ENCODE measurements at places on chromosomes 7 and 10.

DNA sequence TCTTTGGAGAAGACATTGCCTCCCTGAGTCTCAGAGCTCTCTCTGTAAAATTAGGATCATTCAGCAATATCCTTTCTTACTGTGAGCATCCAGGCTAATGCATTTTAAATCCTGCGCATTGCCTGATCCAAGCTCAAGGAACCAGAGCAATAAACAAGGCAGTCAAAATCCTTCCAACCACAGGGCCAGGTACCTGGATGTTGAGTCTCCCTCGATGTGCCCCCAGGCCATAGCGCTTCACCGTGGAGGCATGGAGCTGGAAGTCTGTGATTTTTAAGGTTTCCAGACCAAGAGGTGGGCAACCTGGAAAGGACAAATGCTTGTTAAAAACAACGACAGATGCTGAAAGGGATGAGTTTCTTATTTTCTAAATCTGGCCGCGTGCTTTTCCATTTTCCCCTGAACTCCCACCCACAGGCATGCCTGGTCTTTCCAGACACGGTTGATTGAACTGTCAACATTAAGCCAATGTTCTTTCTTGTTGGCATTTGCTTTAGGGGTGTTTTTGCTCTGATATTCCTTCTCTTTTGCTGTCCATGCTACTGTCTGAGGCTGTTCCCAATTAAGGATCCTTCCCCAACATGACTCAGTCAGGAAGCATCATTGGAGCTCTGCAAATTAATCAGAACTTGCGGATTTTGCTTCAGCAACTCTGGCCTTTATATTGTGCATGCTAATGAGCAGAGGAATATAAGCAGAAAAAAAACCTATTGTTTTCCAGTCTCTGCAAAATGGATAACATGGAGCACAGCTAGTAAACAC, 29.0 kb downstream of the CPXM2 start:
- DNase-seq, result no peak

DNA sequence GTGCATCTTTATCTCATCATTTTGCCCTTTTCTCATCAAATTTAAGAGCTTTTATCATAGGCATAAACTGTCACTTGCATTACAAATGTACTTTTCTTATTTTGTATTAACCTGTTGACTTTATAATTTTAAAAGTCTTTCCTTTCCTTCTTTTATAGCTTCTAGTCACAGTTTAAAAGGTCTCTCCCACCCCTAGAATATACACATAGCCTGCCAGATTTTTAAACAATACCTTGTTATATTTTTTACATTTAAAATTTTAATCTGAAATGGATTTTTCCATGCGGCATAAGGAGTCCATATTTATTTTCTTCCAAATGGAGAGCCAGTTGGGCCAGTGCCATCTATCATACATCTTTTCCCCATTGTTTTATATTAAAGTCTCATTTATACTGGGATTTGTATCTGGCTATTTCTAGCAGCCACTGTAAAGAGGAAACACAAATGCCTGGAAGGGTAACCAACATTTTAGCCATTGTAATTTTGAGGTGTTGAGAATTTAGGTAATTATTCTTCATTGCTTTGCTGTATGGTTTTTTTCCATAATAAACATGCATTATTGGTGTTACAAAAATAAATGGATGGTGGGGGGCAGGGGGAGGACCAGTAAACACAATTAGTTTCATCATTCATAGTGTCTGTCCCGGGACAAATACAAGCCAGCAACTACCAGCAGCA, 92.8 kb downstream of the CCDC71L start:
- DNase-seq, result no peak

GRCh38 chr7:1928645-1929348, 258.7 kb downstream of the ELFN1 start:
- DNase-seq, result no peak

GRCh38 chr7:19304086-19304485, 158.9 kb upstream of the FERD3L start:
- DNase-seq, result no peak

DNA sequence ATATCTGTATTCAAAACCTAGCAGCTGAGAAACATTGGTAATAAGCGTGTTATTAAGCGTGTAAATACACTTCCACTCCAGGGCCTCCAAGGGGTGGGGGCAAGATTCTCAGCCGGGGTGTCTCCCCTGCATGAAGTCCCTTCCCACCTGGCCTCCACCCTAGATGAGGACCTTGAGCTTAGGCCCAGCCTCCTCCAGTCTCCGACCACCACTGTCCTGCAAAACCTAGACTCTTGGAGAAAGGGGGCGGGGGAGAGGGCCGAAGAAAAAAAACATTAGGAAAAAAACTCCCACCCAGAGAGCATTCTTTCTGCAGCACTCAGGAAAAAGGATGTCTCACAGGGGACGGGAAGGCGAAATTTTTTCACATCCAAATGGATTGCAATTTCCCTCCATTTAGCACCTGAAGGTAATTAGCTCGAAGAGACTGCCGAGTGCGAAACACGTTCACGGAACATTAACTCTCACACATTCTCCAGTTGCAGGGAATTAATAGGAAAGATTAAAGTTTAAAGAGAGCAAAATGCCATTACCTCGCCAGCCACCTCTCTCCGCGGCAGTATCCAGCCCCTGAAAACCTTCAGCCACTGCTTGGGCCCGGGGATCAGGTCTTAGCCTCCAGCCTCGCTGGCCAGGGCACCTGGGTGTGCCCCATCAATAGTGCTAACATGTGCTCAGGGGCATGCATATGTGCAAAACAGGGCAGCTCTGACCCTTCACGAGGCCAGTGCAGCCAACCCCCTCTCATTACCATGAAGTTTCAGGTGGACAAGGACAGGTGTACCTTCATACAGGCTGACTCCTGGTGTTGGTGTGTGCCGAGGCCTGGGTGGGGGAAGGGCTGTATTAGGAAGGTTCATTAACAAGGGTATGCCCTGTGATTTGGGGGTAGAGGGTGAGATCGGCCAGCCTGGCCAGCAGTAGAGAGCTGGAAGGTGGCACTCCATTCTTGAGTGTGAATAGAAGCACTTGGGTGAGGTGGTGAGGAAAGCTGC, 77.2 kb downstream of the HIF1AN start:
- no peak for DNase-seq

- DNase-seq, result no peak
Observed at GRCh38 chr7:26360650-26361049, 69.0 kb downstream of the SNX10 start.

- DNase-seq, result no peak
Observed at GRCh38 chr10:78148961-78149612, 115.4 kb downstream of the RPS24 start.

- no peak for DNase-seq
Observed at GRCh38 chr10:21068026-21068656, 171.0 kb upstream of the NEBL start.

DNA sequence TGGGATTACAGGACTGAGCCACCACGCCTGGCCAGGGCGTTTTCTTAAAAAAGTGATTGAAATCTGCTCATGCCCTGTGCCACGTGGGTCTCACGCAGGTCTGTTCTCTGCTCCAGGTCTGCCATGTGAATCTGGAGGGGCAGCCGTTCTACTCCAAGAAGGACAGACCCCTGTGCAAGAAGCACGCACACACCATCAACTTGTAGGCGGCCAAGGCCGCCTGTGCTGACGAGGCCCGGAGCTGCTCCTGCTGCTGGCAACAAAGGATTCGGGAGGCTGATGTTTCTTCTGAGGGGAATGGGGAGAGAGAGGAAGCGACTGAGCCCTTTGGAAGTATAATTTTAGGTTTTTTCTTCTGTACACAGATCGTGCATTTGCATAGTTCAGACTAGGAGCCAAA, 23.6 kb upstream of the BMPR1A start:
- no peak for DNase-seq

DNA sequence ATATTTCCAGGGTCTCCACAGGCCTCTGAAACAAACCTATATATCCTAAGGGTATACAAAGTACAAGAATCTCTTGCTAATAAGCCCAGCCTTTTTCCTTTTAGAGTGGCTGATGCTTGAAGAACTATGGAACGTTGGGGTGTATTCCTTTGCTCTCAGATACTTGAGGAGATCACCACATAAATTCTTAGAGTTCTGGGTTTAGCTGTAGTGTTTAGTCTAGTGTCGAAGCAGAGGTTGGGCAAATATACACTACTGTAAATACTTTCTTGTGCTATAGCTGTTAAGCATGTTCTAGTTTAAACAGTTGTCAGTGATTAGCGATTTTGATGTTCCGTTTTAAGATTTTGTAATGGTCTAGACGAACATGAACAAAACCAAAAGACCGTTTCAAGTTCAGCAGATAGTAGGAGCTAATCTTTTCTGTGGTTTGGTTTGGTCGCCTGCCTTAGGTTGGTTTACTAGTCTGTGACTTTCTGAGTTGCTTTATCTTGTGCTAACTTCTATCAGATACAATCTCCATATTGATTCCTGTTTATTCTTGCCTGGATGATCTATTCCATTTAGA, 229.6 kb downstream of the NSUN6 start:
- no peak for DNase-seq

- DNase-seq, result no peak
Observed at GRCh38 chr7:154581251-154581890, 421.6 kb downstream of the PAXIP1 start.

GRCh38 chr7:130921391-130922180, 187.6 kb upstream of the KLF14 start:
- DNase-seq, result no peak

- DNase-seq, result no peak
Observed at GRCh38 chr7:97479740-97480290, 252.1 kb upstream of the TAC1 start.

DNA sequence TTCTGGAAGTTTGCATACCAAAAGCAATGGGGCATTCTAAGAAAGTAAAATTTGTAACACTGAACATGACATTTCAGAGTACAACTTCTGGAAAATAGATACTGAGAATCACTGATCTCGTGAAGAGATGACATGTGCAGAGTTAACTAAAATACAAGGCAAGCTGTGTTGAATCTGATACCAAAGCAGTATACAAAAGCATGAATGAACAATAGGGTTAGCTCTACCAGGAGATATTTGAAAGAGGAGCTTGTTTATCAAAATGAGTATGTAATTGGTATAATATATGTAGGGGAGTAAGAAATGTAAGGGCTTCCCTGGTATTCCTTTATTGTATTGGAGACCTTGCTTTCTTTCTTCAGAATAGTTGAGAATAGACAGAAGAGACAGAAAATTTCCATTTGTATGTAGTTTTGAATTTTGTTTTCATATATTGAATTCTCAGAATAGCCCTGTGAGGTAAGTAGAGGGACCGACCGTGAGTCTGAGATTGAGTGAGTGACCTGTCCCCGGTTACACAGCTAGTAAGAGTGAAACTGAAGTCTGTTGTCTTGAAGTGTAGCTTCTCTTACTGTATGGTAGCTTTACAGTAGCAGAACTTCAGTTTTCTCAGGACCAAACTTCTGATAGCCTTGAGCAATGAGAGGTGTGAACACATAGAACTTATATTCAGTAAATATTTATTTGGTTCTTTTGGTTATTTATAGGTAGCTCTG, 5.0 kb downstream of the HBP1 start:
- DNase-seq, result no peak

DNA sequence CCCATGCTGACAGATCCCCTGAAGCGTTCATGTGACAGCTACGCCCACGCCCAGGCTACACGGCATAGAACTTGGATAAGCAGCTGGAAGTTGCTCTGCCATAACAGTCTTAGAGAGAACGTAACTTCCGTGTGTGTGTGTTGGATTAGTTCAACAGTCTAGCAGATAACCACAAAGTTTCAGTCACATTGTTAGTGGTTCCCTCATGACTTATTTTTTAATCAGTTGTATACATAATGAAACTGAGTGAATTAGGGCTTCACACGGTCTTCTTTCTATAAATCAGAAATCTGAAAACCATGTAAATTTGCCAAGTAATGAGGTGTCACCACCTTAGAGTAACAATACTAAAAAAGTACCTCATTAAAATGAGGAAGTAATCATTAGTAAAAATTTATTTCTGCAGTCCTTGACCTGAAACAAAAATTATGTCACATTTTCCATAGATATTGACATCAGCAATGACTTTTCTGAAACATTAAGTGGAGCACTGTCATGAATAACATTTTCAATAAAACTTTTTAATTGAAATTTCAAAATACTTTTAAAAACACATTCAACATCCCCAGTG, 21.7 kb upstream of the MACC1 start:
- DNase-seq, result no peak

DNA sequence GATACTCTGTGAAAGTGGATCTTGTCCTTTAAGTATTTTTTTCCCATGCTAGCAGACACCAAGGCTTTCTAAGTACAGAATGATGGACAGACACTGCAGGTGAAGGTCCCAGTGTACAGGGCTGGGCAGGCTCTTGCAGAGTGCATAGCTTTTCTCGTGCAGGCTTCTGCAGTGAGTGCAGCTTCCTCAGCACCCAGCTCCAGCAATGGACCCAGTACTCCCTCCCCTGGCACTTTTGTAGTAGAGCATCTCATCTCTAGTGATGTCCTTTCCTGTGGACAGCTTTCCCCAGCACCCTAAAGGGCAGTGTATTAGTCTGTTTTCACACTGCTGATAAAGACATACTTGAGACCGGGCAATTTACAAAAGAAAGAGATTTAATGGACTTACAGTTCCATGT, 104.3 kb downstream of the CUL2 start:
- DNase-seq, result no peak

DNA sequence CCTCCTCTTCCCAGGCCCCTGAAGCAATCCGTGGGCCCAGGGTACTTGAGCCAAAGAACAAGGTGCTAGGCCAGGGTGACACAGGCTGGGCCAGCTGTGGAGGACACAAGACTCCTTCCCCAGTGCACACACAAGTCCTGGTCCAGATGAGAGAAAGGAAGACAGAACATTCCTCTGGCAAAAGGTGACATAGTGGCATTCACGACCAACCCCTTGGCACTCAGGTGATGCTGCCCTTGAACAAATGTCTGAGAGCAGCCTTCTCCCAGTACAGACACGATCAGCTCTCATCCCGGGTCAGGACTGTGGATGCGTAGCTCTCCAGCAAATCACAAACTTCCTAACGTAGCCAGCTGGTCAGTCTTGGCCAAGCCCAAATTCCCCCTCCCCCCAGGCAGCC, 118.5 kb downstream of the OAT start:
- DNase-seq, result no peak

- no peak for DNase-seq
Observed at GRCh38 chr10:63573068-63573697, 52.0 kb downstream of the REEP3 start.

- DNase-seq, result no peak
Observed at GRCh38 chr7:155322530-155322929, 24.9 kb downstream of the INSIG1 start.

GRCh38 chr7:142412551-142413193, 154.8 kb upstream of the PRSS58 start:
- no peak for DNase-seq

GRCh38 chr7:53022893-53023292, 12.5 kb upstream of the POM121L12 start:
- no peak for DNase-seq

- no peak for DNase-seq
Observed at GRCh38 chr7:118040562-118040961, 143.4 kb upstream of the LSM8 start.

- no peak for DNase-seq
Observed at GRCh38 chr10:102729029-102730026, 14.4 kb upstream of the WBP1L start.

GRCh38 chr7:15559416-15559928, 2.3 kb downstream of the AGMO start:
- DNase-seq, result no peak

- DNase-seq, result no peak
Observed at GRCh38 chr10:617471-617870, 72.0 kb downstream of the DIP2C start.
